ENCODE measurements at places on chromosomes 16 and 17.

- no peak for DNase-seq
These were observed 32.9 kb downstream of the TRARG1 start for GRCh38 chr17:1312261-1312870.

DNA sequence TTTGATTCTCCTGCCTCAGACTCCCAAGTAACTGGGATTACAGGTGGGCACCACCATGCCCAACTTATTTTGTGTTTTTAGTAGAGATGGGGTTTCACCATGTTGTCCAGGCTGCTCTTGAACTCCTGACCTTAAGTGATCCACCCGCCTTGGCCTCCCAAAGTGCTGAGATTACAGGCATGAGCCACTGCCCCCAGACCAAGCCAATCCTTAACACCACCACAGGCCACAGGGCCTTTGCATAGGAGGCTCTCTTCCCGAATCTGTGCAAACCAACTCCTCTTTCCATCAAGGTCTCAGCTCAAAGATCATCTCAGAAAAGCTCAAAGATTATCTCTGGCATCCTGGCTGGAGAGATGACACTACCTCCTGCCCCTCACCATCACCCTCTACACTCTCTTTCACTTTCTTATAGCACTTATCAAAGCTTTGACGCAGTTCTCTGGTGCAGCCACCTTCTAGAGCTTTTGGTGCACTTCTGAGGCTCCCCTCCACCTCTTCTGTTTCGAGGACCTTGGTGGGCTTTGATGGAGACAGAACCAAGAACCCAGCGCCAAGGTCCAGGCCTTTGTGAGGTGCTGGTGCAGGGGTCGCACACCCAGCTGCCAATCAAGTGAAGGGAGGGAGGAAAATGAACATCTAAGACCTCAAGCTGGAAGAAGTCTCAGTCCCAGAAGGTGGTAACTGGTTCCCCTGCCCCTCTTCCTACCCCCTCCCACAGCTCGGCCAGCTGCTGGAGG lies 23.2 kb upstream of the PHB1 start:
- no peak for DNase-seq

DNA sequence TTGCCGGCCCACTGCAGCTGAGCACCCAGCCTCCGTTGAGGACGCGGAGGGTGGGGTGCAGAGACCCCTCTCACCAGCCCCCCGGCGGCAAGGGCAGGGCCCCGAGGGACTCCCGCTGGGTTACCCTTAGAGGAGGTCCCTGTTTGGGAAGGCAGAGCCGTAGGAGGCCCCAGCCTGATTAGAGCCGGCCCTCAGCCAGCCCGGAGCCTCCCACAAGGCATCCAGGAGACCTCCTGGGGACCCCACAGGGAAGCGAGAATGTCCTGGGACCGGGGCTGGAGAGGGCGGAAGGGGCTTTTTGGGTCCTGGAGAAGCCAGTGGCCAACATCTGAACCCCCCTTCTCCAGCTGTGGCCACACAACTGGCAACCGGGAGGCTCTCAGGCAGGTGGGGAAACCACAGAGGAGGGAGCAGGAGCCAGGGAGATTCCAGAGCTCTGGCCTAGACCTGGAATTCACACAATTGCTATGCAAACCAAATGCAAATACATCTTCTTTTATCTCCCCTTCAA lies 21.7 kb upstream of the SP6 start:
- no peak for DNase-seq

GRCh38 chr17:79023180-79023705 lies 726 bp upstream of the C1QTNF1 start:
- no peak for DNase-seq

GRCh38 chr17:17412326-17412725 lies 64.5 kb upstream of the MED9 start:
- no peak for DNase-seq

- DNase-seq: no peak
These were observed 671 bp upstream of the TOP2A start for GRCh38 chr17:40418428-40418706.

DNA sequence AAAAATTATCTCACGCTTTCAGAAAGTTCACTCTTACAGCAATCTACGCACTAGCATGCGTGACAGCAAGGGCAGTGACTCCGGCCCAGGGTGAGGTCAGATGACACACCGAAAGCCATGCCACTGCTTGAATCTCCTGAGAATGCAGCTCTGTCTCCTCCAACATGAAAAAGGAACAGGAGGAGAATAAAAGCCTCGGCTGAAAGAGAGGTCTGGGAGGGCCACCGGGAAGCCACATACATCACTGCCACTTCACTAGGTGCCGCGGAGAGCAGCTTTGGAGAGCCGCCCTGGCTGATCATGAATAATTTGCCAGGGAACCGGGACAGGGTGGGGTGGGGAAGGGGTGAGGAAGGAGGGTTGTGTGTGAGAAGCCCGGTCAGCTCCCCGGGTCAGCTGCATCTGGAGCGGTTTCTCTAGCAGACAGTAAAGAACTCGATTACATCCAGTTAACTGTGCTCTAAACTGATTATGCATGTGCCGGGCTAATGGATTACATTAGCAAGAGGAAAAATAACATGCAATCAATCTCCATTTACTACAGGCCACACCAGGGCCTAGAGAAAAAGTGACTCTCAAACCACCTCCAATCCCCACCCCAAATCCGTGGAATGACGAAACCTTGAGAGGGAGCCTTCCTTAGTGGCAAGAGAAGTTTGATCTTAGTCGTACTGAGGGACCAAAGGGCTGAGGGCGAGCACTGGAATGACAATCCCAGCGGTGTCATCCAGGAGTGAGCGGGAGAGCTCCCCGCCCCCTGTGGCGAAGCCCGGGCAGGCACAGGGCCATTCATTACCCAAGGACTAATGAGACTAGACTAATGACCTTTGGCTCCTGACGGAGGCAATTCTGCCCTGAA lies 100.3 kb downstream of the ZFHX3 start:
- no peak for DNase-seq

GRCh38 chr17:28712032-28712704 lies 480 bp upstream of the PROCA1 start:
- peak; percentile 48 for DNase-seq

DNA sequence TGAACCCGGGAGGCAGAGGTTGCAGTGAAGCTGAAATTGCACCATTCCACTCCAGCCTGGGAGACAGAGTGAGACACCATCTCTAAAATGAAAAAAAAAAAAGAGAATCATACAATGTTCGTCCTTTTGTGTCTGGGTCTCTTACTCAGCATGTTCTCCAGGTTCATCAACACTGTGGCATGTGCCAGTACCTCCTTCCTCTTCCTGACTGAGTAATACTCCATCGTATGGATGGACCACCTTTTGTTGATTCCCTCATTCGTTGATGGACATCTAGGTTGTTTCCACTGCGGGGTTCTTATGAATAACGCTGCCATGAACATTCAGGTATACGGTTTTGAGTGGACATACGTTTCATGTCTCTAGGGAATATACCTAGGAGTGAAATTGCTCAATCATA lies 4.1 kb upstream of the HS3ST6 start:
- DNase-seq: no peak

- DNase-seq: no peak
These were observed 47.9 kb downstream of the STH start for GRCh38 chr17:46046957-46047356.

DNA sequence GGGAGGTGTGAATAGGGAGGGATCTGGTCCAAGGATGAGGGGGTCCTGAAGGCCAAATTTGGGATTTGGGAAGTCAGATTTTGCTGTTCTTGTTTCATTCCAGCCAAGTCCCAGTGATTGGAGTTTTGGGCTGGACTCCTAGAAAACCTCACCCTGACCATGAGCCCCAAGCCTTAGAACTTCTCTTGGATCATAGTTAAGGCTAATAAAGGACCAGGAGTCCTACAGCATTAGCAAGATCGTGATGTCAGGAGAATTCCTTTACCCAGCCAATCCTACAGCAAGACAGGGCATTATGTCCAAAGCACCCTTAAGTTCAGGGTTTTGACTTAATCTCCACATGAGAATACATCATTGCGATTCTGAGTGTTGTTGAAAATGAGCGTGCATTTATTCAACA lies 85.0 kb downstream of the SOX9 start:
- no peak for DNase-seq

- DNase-seq: no peak
These were observed 354.1 kb downstream of the SOX9 start for GRCh38 chr17:72474719-72475477.

- DNase-seq: no peak
These were observed 14.5 kb upstream of the RPL13 start for GRCh38 chr16:89545831-89546574.

- no peak for DNase-seq
These were observed 5.6 kb upstream of the ACSF3 start for GRCh38 chr16:89087922-89088497.

GRCh38 chr17:77316191-77316641 lies 175.4 kb downstream of the SEC14L1 start:
- no peak for DNase-seq

DNA sequence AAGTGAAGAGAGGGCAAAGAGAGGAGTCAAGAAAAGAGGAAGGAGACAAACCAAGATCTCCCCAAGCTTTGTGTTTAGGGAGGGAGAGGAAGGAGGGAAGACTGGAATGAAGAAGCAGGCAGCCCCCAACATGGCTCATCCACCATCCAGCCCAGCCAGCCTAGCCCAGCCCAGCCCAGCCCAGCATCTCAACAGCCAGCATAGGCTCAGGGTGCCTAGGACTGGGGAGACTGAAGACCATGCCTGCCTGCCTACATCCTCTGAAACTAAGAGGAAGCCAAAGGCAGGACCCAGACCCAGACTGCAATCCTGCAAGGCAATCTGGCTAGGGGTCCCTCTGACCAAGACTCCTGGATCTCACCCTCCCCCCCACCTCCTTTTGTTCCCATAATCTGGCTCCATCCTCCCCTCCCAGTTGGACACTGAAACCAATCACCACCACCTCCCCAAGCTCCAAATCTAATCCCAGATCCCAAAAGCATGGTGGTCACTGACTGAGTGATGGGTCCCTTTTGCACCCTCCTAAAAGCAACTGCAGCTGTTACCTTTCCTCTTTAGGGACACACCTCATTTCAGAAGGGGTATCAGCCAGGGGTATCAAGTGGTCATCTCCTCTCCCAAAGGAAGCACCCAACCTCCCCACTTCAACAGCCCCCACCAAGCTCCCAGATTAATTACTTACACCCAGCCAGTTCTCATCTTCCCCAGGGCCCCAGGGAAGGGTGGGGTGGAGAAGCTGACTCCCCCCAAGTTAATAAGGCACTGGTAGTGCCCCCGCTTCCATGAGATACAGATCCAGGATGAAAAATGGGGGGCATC lies 1.2 kb downstream of the HDAC5 start:
- no peak for DNase-seq

DNA sequence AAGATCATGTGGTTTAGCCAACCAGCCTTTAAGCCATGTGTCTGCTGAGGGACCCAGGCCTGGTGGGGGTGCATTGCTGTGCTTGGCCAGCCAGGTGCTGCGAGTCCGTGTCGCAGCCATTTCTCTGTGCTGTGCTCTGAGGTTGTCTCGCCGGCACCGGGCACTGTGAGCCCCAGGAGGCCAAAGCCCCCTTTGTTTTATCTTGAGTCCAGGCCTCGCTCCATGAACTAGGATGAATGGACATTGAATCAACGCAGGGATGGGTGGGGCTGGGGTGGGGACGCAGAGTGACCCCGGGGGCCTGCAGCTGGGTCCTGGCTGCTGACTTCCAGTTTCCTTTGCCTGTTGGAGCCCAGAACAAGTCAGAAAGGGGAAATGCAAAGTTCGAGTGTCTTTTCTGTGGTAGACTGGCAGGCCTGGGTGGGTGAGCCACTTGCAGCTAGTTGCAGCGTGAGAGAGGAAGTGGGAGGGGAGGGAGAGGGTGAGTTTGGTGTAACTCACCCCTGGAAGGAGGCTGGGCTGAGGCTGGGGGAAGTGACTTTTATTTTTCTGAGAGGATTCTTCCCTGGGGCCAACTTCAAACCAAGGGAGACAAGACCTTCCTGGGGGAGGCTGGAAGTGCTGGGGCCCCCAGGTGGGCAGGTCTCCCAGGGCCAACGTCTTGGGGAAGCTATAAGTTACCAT lies 324.7 kb downstream of the SEC14L1 start:
- DNase-seq: peak; percentile 75

DNA sequence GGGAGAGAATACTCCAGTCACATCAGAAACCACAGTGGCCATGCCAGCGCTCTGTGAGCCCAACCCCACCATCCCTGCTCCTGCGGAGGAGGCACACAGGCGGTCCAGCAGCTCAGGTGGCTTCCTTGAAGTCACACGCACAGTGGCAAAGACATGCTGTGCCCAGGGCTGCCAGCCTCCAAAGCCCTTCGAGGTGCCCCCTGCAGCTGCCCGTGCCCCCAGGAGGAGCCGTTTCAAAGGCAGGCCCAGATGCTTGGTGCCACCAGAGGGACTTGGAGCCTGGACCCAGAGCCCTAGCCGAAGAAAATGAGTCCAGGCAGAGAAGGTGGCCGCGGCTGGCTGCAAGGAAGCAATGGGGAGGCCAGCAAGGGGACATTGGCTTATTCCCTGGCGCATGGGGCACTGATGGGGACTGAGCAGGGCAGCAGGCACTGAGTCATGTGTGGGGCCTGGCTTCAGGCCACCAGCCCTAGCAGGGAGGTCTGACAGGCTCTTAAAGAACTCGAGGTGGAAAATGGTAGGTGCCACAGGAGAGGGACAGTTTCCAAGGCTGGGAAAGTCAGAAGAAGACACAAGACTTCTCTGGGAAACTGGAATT lies 17.2 kb upstream of the CACNG1 start:
- DNase-seq: no peak

GRCh38 chr17:39229274-39229913 lies 3.6 kb upstream of the STAC2 start:
- no peak for DNase-seq

DNA sequence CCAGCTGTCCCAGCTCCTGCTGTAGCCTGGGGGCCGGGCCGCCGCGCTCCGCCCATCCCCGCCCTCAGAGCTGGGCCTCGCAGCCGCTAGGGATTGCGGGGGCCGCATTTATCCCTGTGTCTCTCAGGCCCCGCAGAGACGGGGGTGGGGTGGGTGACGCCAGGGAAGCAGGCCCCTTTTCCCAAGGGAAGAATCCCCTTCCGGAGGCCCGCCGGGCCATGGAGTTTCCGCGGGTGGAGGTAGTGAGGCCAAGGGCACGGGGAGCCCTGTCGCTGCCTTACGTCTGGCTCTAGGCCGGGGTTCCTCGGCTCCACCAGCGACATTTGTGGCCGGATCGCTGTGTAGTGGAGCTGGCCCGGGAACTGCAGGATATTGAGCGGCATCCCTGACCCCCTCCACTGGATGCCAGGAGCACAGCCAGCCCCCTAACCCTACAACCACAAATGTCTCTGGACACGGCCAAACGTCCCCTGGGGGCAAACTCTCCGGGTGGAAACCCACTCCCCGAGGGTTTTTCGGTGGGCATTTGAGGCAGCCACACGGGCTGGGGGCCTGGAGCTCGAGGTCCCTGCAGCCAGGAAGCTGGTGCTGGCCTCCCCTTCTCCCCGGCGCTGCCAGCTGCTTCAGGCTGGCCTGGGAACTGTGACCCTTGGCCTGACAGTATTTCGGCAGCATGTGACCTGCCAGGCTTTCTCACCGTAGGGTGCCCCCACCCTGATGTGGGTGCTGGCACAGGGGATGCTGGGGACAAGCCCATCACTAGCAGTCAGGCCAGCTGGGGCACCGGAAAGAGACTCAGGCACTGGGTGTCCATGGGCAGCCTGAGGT lies 12.0 kb upstream of the CD300A start:
- DNase-seq: no peak

DNA sequence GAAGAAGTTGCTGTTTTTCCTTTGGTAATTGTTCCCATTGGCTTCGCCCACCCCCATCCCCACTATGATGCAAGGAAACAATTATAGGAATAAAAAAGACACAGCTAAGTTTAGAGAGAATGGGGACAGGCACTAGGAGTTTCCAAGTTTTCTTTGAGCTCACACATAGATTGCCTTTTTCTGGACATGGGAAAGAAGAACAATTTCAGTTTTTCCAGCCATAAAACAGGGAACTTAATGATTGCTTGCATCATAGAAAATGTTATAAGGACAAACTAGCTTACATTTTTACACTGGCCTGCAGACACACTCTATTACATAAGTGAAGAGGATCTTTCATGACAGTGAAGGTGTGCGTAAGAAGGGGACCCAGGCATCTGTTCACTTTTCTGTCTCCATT lies 142.3 kb upstream of the ZFHX3 start:
- DNase-seq: no peak
